Endothelial cell of umbilical vein (primary cell): ENCODE measurements at places on chromosomes 1 and 21. TPM values are rescaled to one million over a fixed set of nuclear protein-coding genes. Genes with fewer than 3 reads are reported as not detected.

DNA sequence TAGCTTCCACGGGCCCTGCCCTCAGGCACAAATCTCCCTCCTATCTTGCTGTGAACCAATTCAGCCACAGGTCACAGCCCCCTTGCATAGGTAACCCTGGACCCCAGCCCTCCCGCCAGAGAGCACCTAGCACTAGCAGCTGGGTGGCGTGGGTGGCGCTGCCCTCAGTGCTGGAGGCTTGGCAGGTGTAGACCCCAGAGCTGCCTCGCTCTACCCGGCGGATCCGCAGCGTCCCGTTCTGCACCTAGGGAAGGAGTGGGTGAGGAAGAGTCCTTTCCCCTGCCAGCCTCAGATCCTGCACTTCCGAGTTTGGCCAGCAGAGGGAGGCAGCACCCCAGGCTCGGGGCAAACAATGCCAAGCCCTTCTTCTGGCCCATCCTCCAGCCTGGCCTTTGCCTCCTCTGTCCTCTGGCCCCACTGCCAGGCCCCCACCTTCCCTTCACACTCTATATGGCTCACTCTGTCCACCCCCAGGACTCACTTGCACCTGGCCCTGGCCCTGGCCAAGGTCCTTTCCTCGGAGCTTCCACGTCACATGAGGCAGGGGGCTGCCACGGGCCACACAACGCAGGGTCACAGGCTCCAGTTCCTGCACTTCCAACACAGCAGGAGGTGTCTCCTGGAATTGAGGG lies 9.0 kb downstream of the IGSF9 start:
- peak; percentile 47 for DNase-seq
- H3K4me1 ChIP-seq: no peaks in the 10 kb centered on the region
- H3K27ac ChIP-seq: no peak overlapping the region

DNA sequence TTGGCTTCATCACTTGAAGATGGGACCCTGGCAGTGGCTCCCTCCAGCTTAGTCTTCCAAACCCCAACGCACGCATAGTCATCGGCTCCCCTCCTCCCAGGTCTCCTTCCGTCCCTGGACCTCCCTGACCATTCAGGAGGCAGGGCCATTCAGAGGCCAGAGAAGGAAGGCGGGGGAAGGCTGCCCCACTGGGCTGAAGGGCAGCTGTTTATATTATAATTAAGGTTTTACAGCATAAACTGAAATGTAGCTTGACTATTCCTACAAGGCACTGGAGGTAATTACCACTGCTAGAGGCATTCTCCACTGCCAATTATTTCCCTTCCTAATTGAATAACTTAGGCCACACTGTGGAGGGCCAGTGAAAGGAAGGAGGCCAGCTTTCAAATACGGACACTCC lies 170.6 kb upstream of the PROX1 start:
- no peak overlapping the region for H3K27ac ChIP-seq
- no peaks in the 10 kb centered on the region for H3K27me3 ChIP-seq
- H3K4me3 ChIP-seq: no peak overlapping the region
- no peak for DNase-seq
- no peaks in the 10 kb centered on the region for H3K36me3 ChIP-seq

- no peak for DNase-seq
- H3K27ac ChIP-seq: no peak overlapping the region
- H3K36me3 ChIP-seq: no peaks in the 10 kb centered on the region
- no peaks in the 10 kb centered on the region for H3K4me1 ChIP-seq
Observed at GRCh38 chr1:73789965-73790364, 408.0 kb downstream of the LRRIQ3 start.

DNA sequence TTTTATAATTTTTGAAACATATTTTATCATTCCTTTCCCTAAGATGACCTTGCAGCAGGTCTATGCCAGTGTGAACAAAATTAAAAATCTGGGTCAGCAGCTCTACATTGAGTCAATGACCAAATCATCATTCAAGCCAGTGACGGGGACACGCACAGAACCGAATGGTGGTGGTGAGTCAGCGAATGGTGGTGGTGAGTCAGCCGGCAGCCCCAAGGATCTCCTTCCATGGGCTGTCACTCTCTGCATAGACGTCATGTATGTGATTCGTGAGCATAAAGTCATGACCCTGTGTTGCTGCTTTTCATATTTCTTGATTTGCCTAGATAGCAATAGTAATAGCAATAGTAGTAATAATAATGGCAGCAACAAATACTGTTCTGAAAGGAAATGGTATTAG lies 26.3 kb downstream of the PER3 start:
- no peaks in the 10 kb centered on the region for H3K4me1 ChIP-seq
- no peaks in the 10 kb centered on the region for H3K27me3 ChIP-seq
- H3K36me3 ChIP-seq: no peaks in the 10 kb centered on the region
- H3K4me3 ChIP-seq: no peak overlapping the region

DNA sequence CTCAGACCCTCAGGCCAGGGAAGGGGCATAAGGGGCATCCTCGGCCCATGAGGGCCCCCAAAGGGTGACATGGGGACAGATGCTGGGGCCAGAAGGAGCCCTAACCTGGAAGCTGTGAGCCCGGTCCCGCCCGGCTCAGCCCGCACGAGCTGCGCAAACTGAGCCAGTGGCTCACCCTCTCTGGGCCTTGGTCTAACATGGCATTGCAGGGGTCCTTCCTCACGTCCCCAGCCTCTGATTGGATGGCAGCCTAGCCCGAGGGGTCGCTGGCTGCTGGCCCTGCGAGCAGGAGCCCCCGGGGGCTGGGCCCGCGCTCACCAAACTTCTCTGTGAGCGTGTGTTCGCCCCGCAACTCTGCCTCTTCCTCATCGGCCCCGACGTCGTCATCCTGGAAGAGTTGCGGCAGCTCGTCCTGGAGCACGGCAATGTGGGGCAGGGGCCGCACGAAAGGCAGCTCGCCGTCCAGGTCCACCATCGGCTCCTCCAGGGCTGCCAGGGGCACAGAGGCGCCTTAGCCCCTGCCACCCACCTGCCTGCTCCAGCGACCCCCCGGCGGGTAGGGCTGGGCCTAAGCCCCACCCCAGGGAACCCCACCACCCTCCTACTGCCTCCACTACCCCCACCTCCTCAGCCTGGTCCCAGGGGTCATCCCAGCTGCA lies 54.4 kb downstream of the ARHGEF16 start:
- no peaks in the 10 kb centered on the region for H3K36me3 ChIP-seq
- no peaks in the 10 kb centered on the region for H3K27me3 ChIP-seq
- no peak for DNase-seq
- H3K4me1 ChIP-seq: peaks cover 10% of the 10 kb centered on the region

GRCh38 chr1:81007024-81007423 lies 793.7 kb upstream of the ADGRL2 start:
- H3K27ac ChIP-seq: no peak overlapping the region
- no peak overlapping the region for H3K4me3 ChIP-seq
- H3K36me3 ChIP-seq: no peaks in the 10 kb centered on the region
- no peaks in the 10 kb centered on the region for H3K27me3 ChIP-seq
- H3K4me1 ChIP-seq: no peaks in the 10 kb centered on the region

DNA sequence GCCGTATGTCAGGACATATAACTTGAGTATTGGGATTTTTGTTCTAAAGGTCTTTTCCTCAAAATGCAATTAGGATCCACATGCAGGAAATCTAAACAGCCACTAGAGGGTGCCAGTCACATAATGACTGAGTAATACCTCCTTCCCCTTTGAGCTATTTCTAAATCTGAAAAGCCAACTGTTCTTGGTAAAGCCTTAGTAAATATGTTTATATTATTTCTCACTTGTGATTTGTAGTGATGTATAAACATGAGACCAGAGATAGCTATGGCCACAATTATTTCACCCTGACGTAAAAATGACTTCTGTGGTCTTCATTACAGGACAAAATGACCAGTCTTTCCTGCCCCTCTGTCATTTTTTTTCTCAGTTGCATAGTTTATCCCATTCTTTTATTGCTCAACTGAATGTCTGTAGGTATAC lies 41.0 kb upstream of the DR1 start:
- no peaks in the 10 kb centered on the region for H3K36me3 ChIP-seq
- peak; percentile 54 for DNase-seq
- no peak overlapping the region for H3K4me3 ChIP-seq
- no peaks in the 10 kb centered on the region for H3K27me3 ChIP-seq
- no peaks in the 10 kb centered on the region for H3K4me1 ChIP-seq

DNA sequence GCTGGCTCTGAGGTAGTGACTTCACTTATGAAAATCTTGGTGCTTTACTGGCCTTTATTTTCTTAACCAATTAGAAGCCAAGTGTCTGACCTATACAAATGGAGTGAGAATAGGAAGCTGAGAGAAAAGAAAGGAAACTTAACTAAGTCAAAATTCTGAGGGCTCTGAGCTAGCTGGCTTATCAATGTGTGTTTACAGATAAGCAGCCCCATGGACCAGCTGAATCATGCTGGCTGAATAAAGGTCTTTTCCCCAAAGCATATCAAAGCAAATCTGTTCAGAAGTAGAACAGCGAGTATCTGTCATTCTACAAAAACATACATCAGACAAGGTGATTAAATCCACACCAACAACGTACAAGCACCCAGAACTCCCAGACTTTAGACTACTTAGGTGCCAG lies 117.2 kb downstream of the BRINP2 start:
- no peaks in the 10 kb centered on the region for H3K36me3 ChIP-seq
- H3K27ac ChIP-seq: no peak overlapping the region
- peak; percentile 4 for DNase-seq
- no peak overlapping the region for H3K4me3 ChIP-seq
- no peaks in the 10 kb centered on the region for H3K4me1 ChIP-seq
- H3K27me3 ChIP-seq: no peaks in the 10 kb centered on the region

DNA sequence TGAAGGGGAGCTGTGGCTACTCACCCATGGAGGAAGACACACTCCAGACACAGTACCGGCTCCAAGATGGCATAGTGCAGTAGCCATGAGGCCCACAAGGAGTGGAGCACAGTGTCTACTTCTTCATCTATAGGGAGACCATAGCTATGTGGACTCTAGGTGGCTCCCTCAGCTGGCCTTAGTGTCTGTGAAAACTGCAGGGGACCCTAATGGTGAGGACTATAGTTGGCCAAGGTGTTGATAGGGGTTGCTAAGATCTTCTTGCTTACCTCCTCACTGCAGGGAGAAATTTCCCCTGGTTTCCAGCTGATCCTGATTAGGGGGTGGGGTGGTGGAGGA lies 58.9 kb downstream of the DIPK1A start:
- no peak overlapping the region for H3K4me3 ChIP-seq
- H3K36me3 ChIP-seq: no peaks in the 10 kb centered on the region
- no peaks in the 10 kb centered on the region for H3K27me3 ChIP-seq
- no peak for DNase-seq
- no peaks in the 10 kb centered on the region for H3K4me1 ChIP-seq

DNA sequence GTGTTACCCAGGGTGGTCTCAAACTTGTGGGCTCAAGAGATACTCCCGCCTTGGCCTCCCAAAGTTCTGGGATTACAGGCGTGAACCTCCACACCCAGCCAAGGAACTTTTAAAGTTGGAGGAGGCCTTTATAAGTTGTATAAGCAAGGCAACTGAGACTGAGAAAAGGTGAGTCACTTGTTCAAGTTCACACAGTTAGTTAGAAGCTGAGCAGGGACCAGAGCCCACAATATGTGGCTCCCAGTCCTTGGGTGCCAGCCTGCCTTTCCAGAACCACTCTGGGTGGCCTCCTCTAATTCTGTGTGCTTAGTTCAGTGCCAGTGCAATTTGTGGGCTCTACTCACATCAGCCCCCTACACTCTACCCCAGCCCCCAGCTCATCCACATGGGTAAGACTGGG lies 3.7 kb downstream of the RAB25 start:
- no peak for DNase-seq
- H3K4me1 ChIP-seq: peaks cover 3% of the 10 kb centered on the region
- no peaks in the 10 kb centered on the region for H3K27me3 ChIP-seq
- no peak overlapping the region for H3K4me3 ChIP-seq
- H3K36me3 ChIP-seq: no peaks in the 10 kb centered on the region
- H3K27ac ChIP-seq: no peak overlapping the region

GRCh38 chr1:203454986-203455471 lies 20.6 kb upstream of the PRELP start:
- no peak for DNase-seq
- H3K4me3 ChIP-seq: no peak overlapping the region
- H3K4me1 ChIP-seq: no peaks in the 10 kb centered on the region
- no peak overlapping the region for H3K27ac ChIP-seq
- peaks cover 13% of the 10 kb centered on the region for H3K27me3 ChIP-seq

DNA sequence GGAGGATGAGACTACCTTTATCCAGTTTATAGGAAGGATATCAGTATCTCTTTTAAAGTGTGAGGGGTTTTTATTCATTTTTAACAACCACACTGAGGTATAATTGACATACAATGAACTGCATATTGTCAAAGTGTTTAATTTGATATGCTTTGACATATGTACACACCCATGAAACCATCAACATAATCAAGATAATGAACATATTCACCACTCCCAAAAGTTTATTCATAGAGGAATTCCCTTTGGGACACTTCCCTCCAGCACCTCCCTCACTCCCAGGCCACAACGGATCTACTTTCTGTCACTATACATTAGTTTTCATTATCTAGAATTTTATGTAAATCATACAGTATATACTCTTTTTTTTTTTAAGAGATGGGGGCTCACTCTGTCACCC lies 63.4 kb upstream of the MCOLN3 start:
- no peak overlapping the region for H3K27ac ChIP-seq
- no peaks in the 10 kb centered on the region for H3K4me1 ChIP-seq
- H3K27me3 ChIP-seq: peaks cover 20% of the 10 kb centered on the region

- peaks cover 10% of the 10 kb centered on the region for H3K4me1 ChIP-seq
- H3K27ac ChIP-seq: no peak overlapping the region
- DNase-seq: peak; percentile 32
- no peaks in the 10 kb centered on the region for H3K36me3 ChIP-seq
Observed at GRCh38 chr1:161763522-161764098, 2.5 kb upstream of the ATF6 start.

DNA sequence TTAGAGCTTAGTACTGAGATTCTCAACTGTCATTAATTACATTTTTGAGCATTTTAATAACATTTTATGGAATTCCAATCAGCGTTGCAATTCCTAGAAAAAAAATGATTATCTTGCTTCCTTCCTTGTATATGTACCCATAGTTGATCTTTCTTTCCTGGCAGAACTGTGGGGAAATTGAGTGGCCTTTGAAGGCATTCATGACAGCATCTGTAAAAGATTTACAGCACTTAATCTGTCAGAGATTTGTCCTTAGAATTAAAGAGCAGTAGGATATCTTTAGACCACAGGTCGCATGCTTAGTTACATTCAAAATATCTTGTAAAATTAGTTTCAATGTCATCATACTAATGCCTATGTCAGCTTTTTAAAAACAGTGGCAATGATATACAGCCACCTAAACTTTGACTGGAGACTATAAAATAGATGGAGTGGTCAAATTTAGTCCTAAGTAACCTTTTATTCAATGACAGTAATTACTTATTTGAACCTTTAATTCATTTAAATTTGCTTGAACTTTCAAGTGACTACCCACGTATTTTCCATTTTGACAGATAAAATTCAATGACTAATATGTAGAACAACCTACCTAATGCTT lies 692.0 kb downstream of the NCAM2 start:
- no peak for DNase-seq
- no peak overlapping the region for H3K4me3 ChIP-seq
- H3K27me3 ChIP-seq: no peaks in the 10 kb centered on the region
- H3K36me3 ChIP-seq: no peaks in the 10 kb centered on the region

Gene ATP5PO
- total RNA-seq: 187 and 190 TPM in 2 replicates

Gene C4BPA
- not detected in 2 replicates for total RNA-seq
